Memory B cell (primary cell): ENCODE measurements at places on chromosomes 5 and 9.

DNA sequence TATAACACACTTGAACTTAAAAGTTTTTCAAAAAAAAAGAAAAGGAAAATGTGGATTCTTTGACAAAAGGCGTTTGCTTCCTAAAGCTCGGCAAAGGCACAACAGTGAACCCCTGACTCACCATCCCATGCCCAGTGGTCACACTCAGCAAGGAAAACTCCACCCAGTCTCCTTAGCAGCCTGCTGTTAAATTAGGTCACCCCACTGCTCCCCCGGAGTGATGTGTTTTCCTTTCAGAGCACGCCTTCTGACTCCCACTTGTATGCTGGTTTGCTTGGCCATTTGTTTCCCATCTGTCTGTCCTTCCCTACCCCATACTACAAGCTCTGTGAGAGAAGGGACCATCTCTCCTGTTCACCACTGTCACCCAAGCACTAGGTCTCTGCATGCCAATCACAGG is 23.8 kb downstream of the RETREG1 start:
- H3K36me3 ChIP-seq, result peaks cover 14% of the 10 kb centered on the region
- H3K27ac ChIP-seq, result no peak overlapping the region
- H3K27me3 ChIP-seq, result peaks cover 4% of the 10 kb centered on the region
- DNase-seq, result no peak
- H3K4me1 ChIP-seq, result peaks cover 4% of the 10 kb centered on the region

GRCh38 chr5:148740079-148740858 is 85.9 kb upstream of the HTR4 start:
- peaks cover 9% of the 10 kb centered on the region for H3K4me1 ChIP-seq
- no peak for DNase-seq
- no peak overlapping the region for H3K4me3 ChIP-seq
- H3K27ac ChIP-seq, result no peak overlapping the region
- H3K36me3 ChIP-seq, result no peaks in the 10 kb centered on the region
- H3K27me3 ChIP-seq, result no peaks in the 10 kb centered on the region

DNA sequence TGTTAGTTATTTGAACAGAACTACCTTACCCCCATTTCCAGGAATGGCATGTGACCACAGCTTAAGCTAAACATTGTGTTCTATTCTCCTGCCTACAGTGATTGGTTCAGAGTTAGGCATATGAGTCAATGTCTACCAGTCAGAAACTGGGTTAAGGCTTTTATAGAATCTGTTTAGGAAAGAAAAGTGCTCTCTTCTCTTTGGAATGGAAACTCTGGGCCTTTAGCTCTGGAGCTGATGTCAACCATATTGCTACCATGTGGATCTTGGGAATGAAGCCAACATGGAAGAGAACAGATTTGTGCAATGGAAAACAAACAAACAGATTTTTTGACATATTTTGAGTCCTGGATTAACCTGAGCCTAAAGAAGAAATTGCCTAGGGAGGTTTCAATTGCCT is 488.9 kb upstream of the TNC start:
- H3K27me3 ChIP-seq, result no peaks in the 10 kb centered on the region
- H3K27ac ChIP-seq, result no peak overlapping the region

- no peak overlapping the region for H3K4me3 ChIP-seq
- H3K27ac ChIP-seq, result no peak overlapping the region
- H3K4me1 ChIP-seq, result no peaks in the 10 kb centered on the region
- peak; percentile 3 for DNase-seq
- peaks cover 9% of the 10 kb centered on the region for H3K27me3 ChIP-seq
- H3K36me3 ChIP-seq, result no peaks in the 10 kb centered on the region
Measured at GRCh38 chr5:133664422-133664821, 52.1 kb upstream of the FSTL4 start.

DNA sequence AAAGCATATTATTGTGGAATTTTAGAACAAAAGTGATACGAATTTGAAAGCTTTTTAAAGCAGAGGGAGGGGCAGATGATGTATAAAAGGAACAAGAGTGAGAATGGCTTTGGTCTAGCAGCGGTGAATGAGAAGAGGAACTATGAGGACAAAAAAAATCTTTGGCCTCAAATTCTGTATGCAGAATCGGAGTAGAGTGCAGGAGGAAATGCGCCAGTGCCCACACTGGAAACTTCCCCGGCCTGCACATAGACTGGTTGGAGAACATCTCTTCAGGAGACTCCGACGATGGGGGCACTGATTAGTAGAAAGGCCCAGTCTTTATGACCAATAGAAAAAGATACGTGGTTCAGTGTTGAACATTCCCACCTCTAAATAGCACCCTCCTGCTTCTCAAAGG is 51.3 kb downstream of the SLC46A2 start:
- no peak for DNase-seq
- no peak overlapping the region for H3K27ac ChIP-seq
- H3K36me3 ChIP-seq, result peaks cover 26% of the 10 kb centered on the region
- peaks cover 3% of the 10 kb centered on the region for H3K27me3 ChIP-seq
- H3K4me3 ChIP-seq, result no peak overlapping the region
- peaks cover 10% of the 10 kb centered on the region for H3K4me1 ChIP-seq

DNA sequence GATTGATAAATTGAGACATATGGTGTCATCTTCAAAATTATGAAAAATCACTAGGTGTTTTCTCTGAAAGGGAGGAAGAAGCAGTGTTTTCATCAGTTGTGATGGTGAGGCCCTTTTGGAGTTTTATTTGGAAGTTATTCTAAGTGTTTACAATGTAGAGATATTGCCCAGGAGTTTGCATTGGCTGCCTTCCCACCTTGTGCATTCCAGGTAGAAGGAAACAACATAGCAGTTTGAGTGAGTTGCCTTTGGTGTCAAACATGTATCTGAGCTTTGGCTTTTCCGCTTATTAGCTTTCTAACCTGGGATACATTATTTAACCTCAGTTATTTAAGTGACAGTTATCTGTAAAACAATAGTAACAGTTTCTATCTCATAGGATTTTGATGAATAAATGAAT is 122.5 kb downstream of the SCAMP1 start:
- no peak overlapping the region for H3K4me3 ChIP-seq
- H3K27me3 ChIP-seq, result no peaks in the 10 kb centered on the region
- H3K36me3 ChIP-seq, result peaks cover 2% of the 10 kb centered on the region
- DNase-seq, result no peak

DNA sequence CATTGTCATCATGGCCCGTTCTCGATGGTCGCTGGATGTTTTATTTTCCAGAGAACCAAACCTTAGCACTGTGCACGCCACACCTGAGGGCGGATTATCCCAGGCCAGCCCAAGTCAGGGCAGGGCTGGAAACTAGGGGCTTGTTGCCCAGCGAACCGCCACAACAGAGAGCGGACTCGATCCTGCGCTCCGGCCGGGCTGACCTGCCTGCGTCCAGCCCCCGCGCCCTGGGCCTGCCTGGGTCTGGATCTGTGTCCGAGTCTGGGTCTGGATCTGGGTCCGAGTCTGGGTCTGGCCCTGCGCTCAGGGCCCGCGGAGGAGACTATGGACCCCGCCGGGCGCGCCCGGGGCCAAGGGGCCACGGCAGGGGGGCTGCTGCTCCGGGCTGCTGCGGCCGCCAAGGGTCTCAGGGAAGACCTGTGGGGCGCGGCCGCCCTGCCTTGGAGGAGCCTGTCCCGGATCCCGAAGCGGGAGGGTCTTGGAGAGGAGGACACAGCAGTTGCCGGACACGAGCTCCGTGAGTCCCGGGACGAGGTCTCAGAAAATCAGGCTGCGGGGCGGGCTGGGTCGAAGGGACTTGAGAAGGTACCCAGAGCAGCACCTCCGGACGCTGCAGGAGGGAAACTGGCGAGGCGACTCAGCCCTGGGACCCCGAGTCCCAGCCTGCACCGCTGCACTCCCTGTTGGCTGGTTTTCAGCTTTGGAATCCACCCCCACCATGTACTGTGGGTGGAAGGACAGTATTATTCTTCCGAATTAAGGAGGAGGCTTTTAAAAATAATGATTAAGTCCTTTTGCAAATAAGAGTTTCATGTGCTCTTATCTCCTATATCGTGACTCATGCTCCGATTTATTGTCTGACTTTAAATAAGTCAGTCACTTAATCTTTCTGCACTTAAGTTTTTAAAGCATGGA is at the start of gene ANKDD1B:
TSS of gene ANKDD1B (plus strand) at position 143 of the 915 bp plus-strand sequence. CDS start at position 325, 182 bp downstream.
- H3K4me1 ChIP-seq, result peaks cover 12% of the 10 kb centered on the region
- no peak within 1 kb of the TSS for H3K27ac ChIP-seq
- no peak within 1 kb of the TSS for H3K4me3 ChIP-seq
- H3K27me3 ChIP-seq, result peaks cover 1% of the 10 kb centered on the region

- H3K36me3 ChIP-seq, result peaks cover 22% of the 10 kb centered on the region
- H3K4me1 ChIP-seq, result peaks cover 16% of the 10 kb centered on the region
- no peak overlapping the region for H3K4me3 ChIP-seq
- H3K27me3 ChIP-seq, result peaks cover 4% of the 10 kb centered on the region
Measured at GRCh38 chr9:112842555-112842954, 48.1 kb downstream of the SLC46A2 start.

DNA sequence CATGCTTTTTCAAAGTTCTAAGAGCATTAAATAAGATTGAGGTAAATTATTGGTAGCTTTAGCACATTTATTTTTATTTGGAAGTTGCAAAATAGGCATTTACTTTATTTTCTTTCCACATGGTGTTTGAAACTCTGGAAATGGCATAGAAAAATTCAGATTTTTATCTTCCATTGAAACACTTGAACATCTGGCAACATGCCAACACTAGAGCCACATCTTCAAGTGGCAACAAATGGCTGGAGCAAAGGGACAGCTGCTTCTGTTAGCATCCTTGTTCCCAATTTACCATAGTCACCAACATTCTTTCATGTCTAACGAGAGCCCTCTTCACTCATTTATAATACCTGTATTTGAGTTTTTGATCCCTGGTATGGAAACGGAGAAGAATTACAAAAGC is 539.9 kb downstream of the ZNF608 start:
- peaks cover 12% of the 10 kb centered on the region for H3K4me1 ChIP-seq
- no peak for DNase-seq
- no peaks in the 10 kb centered on the region for H3K27me3 ChIP-seq
- no peak overlapping the region for H3K27ac ChIP-seq
- H3K4me3 ChIP-seq, result no peak overlapping the region

GRCh38 chr5:5178136-5178535 is 38.0 kb downstream of the ADAMTS16 start:
- no peak overlapping the region for H3K4me3 ChIP-seq
- H3K36me3 ChIP-seq, result no peaks in the 10 kb centered on the region
- no peaks in the 10 kb centered on the region for H3K4me1 ChIP-seq
- no peak overlapping the region for H3K27ac ChIP-seq

DNA sequence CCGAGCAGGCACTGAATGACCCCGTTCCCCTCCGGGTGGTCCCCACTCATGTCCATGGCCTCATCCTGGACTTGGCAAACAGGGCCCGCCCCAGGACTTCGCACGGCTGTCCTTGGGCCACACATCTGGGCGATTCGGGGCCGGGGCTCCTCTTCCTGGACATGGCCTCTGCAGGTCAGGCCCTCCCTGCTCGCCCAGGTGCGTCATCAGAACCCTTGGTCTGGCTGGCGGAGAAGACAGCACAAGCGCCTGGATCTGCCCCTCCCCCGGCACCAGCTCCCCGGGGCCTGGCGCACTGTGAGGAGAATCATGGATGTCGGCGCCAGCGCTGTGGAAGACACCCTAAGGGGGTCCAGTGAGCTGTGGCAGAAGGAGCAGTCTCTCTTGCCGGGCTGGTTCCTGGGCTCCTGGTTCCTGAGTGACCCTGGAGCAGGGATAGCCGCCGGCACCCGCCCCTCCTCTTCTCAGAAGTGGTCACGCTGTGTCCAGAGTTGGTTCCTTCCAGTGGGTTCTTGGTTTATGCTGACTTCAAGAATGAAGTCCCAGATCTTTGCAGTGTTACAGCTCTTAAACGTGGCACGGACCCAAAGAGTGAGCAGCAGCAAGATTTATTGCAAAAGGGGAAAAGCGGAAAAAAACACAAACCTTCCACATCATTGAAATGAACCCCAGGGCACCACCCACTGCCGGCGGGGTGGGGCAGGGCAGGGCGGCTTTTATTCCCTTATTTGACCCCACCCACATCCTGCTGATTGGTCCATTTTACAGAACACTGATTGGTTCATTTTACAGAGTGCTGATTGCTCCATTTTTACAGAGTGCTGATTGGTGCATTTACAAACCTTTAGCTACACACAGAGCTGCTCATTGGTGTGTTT is 25.9 kb upstream of the SLC12A7 start:
- H3K4me1 ChIP-seq, result peaks cover 52% of the 10 kb centered on the region
- no peak for DNase-seq
- no peak overlapping the region for H3K4me3 ChIP-seq
- no peaks in the 10 kb centered on the region for H3K36me3 ChIP-seq
- H3K27me3 ChIP-seq, result peaks cover 6% of the 10 kb centered on the region

DNA sequence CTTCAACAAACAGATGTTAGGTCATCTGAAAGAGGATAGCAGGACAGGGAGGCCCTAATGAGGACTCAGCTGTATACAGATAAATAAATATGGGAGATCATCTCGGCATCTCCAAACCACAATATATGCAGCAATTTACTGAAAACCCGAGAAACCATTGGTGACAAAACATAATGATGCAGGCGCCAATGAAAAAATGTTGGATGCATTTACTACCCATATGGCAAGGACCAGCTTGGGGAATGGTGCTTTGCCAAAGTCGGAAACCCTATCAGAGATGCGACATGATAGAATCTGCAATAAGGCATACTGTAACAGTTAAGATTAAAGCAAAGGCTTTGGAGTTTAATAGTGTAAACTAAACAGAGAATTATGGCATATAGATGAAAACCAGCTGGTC is 92.0 kb downstream of the SNCAIP start:
- no peak overlapping the region for H3K4me3 ChIP-seq
- H3K27ac ChIP-seq, result no peak overlapping the region
- no peak for DNase-seq
- H3K4me1 ChIP-seq, result peaks cover 2% of the 10 kb centered on the region

DNA sequence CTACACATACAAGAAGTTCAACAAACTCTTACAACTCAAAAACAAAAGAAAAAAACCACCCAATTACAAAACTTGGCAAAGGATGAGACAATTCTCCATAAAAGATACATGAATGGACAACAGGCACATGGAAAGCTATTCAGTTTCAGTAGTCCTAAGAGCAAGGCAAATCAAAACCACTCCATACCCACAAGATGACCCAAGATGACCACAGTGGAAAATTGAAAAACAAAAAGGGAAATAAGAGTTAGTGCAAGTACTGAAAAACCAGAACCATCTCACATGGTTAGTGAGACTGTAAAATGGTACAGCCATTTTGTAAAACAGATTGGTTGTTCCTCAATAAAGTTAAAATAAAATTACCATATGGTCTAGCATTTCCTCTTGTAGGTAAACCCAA is 287.1 kb upstream of the CDH9 start:
- H3K4me1 ChIP-seq, result no peaks in the 10 kb centered on the region
- no peaks in the 10 kb centered on the region for H3K36me3 ChIP-seq
- no peak for DNase-seq
- H3K4me3 ChIP-seq, result no peak overlapping the region

DNA sequence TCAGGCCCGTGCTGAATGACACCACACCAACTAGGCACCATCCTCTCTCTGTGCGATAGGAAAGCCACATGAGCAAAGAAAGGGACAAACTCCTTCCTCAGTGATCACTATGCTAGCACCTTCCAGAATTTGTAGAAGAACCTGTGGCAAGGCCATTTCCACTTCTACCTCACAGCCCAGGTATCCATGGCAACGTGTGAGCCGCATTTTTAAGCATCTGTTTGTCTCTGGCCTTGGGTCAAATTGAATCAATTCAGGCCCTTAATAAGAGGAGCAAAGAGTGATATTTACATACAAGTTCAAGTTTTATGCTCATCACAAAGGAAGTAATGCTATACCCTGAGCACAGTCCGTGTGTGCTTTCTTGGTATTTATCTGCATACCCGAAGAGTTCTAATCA is 179.3 kb downstream of the SLC12A2 start:
- no peaks in the 10 kb centered on the region for H3K4me1 ChIP-seq
- H3K27me3 ChIP-seq, result peaks cover 6% of the 10 kb centered on the region
- H3K36me3 ChIP-seq, result no peaks in the 10 kb centered on the region
- DNase-seq, result no peak
- H3K4me3 ChIP-seq, result no peak overlapping the region

- DNase-seq, result no peak
- no peak overlapping the region for H3K4me3 ChIP-seq
- H3K4me1 ChIP-seq, result no peaks in the 10 kb centered on the region
- H3K27me3 ChIP-seq, result no peaks in the 10 kb centered on the region
- H3K27ac ChIP-seq, result no peak overlapping the region
Measured at GRCh38 chr9:76161106-76161505, 233.1 kb downstream of the RFK start.
